Naive thymus-derived CD4-positive, alpha-beta T cell (primary cell): ENCODE measurements at places on chromosomes 6 and 20.

- DNase-seq: no peak
These were observed 73.9 kb downstream of the PHACTR3 start for GRCh38 chr20:59678288-59678687.

GRCh38 chr6:137651591-137652335, 157.6 kb upstream of the OLIG3 start:
- no peak for DNase-seq

- no peak for DNase-seq
These were observed 322.8 kb downstream of the CD83 start for GRCh38 chr6:14440215-14440910.

GRCh38 chr6:169972736-169973135, 221.3 kb downstream of the ERMARD start:
- no peak for DNase-seq

DNA sequence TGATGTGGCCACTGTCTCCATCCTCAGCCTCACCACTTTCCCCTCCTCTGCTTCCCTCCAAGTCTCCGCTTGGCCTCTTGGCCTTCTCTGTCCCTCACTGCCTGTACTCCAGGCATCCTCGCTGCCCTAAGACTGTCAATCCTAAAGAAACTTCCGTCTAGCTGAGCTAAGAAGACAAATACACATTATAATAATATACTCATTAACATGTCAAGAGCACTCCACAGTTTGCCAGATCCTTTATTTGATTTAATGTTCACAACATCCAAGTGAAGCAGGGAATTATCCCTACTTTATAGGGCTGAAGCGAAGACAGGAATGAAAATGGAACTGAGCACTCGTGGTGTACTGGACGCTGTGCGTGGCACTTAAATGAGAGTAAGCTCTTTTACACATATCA, 72.4 kb upstream of the SLC22A23 start:
- no peak for DNase-seq

DNA sequence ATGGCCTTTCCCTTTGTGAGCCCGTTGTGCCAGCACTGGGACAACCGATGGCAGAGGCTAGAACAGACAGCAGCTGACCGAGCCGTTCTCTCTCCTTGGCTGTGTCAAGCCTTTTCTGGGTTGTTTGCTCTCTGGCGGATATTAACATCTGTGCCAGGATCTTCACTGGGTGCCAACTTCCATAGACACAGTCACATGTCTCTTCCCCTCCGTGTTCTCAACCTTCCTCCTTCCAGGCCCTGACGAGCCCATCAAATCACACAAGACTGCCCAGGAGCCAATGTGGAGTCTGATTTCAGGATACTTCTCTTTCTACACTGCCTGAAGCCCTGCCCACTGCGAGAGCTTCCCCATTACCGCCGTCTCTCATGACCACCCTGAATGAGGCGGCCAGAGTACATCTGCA, 111.0 kb upstream of the RALGAPA2 start:
- DNase-seq: no peak

- DNase-seq: no peak
These were observed 160.2 kb downstream of the GMPR start for GRCh38 chr6:16398587-16398986.

GRCh38 chr20:25394996-25395395, 4.4 kb upstream of the ABHD12 start:
- DNase-seq: no peak

DNA sequence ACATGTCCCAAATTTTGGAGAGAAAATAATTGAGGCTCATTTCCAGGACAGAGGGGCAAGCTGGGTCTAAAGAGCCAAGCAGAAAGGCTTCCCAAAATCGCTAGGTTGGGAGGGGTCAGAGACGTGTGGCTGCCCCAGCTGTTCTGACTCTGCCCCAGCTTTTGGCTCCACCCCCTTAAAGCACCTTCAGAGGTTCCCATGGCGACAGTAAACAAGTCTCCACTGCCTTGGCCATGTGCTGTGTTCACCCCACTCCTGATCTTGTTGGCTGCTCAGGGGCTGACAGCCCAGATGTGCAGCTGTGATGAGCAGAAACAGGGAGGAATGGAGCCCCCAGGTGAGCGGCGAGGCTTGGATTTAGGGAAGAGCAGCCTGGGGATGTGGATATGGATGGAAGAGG, 72.8 kb upstream of the SPTLC3 start:
- DNase-seq: no peak

- peak; percentile 1 for DNase-seq
These were observed 584 bp downstream of the KIF13A start for GRCh38 chr6:17986656-17987446.

- no peak for DNase-seq
These were observed 590 bp downstream of the C20orf204 start for GRCh38 chr20:64036346-64037198.

- no peak for DNase-seq
These were observed 181.0 kb downstream of the TRIM27 start for GRCh38 chr6:28742668-28743270.
